ENCODE measurements at places on chromosomes 2 and 18.

DNA sequence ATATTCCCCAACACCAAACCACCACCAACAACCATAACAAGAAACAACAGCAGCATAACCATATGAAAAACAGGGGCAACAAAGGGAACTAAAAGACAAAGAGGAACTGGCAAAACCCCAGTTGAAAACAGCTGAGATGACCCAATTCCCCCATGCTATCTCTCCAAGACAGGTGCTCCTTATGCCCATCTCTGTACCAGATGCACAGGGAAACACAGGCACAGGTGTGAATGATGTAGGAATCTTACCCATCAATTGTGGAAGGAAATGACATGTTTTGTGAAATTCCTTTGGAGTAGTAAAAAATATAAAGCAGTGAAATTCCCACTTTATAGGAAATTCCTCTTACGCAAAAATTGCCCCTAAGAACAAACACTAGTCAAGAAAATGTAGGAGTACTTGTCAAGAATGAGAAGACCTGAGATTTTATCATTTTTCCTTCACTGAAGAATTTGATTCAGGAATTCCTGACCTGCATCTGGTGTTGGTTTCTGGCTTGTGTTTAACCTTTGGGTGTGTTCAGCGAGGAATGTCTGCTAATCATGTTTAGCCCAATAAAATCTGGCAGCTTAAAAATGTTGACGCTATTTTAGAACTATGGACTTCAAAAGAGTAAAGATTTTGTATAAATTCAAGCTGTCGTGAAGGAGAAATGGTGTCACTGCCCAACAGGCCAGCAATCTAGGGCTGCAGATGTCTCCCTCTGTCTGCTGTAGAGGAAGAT lies 67.7 kb upstream of the ARHGAP28 start:
- ATAC-seq: no peak

DNA sequence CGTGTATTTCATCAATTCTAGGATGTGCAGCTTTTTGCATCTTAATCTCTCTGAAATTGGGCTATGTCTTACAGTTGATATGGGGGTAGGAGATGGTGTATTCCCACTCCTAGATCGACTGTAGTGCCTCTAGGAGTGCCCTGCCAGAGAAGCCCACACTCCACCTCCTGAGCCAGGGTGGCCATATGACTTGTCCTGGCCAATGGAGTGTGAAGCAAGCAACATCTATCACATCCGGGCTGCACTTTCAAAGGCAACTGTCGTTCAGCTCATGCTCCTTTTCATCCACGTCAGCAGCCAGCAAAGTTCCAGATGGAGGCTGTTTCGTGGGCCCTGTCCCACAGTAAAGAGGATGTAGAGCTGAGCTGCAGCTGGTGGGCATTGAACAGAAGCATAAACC lies 149.4 kb upstream of the SLC1A4 start:
- ATAC-seq: no peak

DNA sequence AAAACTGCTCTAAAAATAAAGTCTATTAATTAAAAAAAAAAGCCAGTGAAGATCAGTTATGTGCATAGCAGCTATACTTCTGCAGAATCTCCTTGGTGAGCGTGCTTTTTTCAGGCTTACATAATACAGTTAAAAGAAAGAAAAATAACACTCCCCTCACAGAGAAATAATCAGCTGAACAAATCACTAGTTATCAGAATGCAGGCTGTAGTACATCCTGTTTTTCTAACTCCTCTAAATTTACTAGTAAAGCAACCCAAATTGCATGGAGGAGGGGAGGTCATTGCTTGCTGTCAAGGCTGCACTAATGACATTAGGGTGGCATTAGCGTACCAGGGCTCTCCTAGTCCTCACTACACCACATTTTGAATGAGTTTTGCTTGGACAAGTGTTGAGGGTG lies 192.2 kb downstream of the PLCL1 start:
- ATAC-seq: no peak

GRCh38 chr2:170505631-170506275 lies 209.4 kb upstream of the SP5 start:
- no peak for ATAC-seq

- ATAC-seq: peak; percentile 68
Observed at GRCh38 chr18:48928787-48929186, 22.0 kb downstream of the SMAD7 start.

GRCh38 chr18:78914249-78914935 lies 65.2 kb upstream of the SALL3 start:
- no peak for ATAC-seq

DNA sequence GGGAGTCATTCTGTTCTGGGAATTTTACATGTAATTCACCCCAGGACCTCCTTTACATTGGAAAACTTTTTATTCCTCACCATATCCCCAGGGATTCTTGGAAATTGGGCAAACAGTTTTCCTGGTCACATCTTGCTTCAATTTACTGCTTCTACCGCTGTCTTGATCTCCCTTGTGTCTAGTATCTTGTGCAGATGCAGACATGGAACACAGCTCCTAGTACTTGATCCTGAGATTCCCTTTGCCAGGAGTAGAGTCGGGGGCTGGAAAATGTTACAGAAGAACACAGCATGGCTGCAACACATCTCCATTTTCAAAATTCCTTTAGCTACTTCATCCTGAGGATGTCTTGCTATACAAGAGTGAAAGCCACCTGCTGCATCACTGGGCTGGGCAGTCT lies 472.8 kb downstream of the PLCL1 start:
- ATAC-seq: no peak

DNA sequence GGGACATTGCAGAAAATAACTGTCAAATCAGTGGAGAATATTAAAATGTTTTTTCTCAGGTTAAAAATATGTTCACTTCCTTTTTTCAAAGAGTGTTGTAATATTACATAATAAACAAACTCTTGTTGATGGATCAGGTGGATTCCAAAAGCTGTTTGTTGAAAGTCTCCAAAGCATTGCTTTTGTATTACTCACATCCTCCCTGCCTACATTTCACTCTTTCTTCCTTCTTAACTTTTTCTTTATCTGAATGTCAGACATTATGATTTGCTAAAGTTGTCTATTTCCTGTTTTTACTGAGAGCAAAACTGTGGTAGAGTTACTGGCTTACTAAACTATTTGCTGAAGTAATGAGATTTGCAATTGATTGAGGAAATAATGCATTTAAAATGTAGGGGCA lies 92.1 kb downstream of the CDH19 start:
- ATAC-seq: no peak

DNA sequence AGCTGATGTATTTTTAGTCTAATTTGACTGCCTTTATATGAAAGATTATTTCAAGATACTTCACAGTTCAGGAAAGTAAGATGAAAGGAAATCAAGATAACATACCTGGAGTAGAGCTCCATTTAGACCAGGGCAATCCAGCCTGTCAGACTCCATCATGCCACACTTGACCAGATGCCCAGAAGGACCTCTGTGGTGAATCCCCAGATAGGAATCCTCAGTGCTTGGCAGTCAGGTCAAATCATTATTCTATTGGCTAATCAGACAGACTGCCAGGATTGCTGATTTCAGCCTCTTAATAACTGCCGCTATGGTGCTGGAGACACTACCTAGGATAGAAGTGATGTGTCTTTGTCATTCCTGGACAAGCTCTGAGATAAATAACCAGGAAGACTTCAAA lies 404.2 kb downstream of the STK39 start:
- no peak for ATAC-seq

- no peak for ATAC-seq
Observed at GRCh38 chr2:163595028-163595427, 140.8 kb downstream of the FIGN start.

GRCh38 chr2:145088756-145089155 lies 568.8 kb upstream of the ZEB2 start:
- no peak for ATAC-seq

DNA sequence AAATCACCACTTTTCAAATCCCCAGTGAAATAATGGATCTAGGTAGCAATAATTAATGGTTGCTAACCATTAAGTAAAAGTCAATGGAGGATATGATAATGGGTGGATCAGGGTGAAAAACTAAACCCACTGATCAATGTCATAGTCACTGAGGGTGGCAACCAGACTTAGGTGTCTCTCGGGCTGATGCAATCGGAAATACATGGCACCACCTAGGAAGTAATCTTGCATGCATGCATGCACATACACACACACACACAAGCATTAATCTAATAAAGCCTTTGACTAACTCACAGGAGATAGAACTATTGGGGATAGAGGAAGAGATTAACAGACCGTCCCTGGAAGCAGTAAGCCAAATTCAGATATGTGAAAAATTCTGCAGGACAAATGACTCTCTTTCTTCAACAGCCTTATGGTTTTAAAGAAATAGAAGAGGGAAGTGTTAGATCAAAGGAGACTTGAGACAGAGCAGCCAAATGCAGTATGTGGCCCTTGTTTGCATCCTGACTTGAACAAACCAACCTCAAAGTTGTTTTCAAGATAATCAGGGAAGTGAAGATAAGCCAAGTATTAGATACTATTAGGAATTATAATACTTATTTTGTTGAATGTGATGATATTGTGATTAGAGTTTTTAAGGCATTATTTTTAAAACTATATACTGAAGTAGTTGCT lies 186.0 kb upstream of the RMP24 start:
- peak; percentile 59 for ATAC-seq

- ATAC-seq: peak; percentile 63
Observed at GRCh38 chr2:189221811-189222467, 42.4 kb upstream of the COL5A2 start.
